Amniotic stem cell (primary cell): ENCODE measurements at places on chromosomes 4 and X.

GRCh38 chrX:155127465-155127864, 56.2 kb downstream of the BRCC3 start:
- no peak for DNase-seq

GRCh38 chrX:1719270-1719669, 104.4 kb downstream of the ASMT start:
- DNase-seq, result no peak

DNA sequence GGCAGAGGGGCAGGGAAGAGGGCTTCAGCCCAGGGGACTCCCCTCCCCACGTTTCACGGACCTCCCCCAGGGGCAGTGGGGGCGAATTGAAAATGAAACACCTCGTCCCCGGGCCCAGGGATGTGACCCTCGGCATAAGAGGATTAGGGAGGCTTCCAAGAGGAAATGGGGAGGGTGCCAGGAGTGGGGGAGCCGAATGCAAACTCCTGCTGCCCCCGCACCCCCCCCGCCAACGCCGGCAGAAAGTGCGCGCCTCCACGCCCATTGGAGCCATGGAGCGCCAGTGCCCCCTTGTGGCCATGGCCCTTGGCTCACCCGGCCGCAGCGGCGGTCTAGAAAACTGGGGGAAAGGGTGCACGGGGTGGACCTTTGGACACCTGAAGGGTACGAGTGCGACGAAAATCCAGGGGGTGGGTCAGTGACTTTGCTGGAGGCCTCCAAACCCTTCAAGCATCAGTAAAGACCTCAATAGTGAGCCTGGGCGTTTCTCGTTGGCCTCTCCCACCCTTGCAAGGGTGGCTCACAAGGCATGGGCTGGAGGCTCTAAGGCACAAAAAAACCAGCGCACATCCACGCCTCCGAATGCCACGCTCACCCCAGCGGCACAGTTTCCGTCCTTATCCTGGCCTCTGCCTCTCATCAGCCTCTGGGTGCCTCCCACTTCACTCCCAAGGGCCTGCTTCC, 120.8 kb upstream of the PJA1 start:
- no peak for DNase-seq

- no peak for DNase-seq
Observed at GRCh38 chr4:23166919-23167318, 474.2 kb downstream of the GBA3 start.

GRCh38 chrX:38651625-38652601, 90.6 kb downstream of the TSPAN7 start:
- DNase-seq, result no peak

GRCh38 chr4:151665022-151665784, 95.6 kb downstream of the GATB start:
- no peak for DNase-seq

DNA sequence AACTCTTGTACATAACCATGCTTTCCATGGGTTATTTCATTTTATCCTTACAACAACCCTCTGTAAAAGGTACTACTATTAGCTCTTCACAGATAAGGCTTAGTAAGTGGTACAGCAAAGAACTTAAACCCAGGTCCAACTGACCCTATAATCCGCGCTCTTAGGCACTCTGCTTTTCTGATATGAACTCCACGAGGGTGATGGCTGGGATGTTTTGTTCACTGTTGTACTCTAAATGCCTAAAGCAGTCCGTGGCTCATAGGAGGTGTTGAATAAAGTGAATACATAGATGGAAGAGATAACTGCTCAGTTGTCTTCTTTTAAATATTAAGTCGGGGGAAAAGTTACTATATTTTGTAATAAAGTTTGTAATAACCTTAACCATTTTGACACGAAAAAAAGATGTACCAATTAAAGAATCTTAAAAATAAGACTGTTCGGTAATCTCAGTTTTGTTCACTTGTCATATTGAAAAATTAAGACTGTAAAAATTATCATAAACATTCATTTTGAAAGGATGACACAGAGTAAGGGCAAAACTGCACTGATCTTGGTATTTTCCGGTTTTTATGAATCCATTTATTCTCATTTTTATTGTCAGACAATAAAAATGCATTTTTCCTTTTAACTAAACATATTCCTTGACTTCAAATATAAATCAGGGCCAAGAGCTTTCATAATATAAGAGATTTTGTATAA, 166.5 kb downstream of the FBXW7 start:
- DNase-seq, result no peak

GRCh38 chrX:6299724-6300123, 71.1 kb upstream of the NLGN4X start:
- no peak for DNase-seq

DNA sequence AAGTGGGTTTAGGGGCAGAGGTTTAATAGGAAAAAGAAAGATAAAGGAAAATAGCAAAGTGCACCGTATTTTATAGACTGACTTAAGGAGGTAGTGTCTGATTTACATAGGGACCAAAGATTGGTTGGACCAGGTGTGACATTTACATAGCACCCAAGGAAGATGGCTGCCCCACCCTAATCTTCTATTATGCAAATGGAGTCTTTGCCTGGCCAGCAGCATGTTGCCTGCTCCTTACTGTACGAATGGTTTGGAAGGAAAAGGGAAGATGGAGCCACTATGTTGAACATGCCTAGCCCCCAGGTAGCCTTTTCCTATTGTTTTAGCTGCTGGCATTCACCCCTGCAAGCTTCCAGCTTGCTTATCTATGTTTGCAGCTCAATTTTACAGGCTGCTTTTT, 146.2 kb upstream of the PDE5A start:
- no peak for DNase-seq

DNA sequence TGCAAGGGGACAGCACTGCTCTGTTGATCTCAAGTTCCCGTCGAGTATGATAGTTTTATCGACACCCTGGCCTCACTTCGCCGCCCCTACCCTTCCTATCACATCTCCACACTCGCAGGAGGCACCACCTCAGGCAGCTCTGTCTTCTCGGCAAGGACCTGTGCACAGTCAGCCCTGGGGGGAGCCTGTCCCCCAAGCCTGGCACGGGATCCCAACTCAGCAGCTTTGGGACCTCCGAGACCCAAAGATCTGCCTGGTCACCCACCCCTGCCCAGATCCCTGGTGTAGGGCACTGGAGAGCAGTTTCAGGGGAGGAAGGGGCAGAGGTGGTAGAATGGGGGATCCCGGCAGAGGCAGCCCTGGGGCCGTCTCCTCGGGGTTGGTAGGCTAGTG, 18.0 kb upstream of the UBA1 start:
- DNase-seq, result no peak

DNA sequence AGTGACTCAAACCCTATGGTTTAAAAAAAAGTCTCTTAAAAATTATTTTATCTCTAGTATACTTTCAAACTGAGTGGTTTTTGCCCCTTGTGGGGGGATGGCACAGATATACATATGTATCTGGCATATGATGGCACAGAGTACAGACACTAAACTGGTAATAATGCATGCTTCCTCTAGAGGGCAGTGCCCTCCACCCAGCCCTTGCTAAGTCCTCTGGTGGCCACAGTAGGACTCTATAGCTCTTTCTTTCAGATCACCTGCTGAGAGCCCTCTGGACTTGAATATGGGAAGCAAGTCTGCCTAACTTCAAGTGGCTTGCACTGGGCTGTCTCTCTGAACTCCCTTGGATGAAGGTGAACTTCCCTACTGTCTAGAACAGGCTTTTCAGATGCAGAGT, 66.3 kb downstream of the TSPAN7 start:
- DNase-seq, result no peak

DNA sequence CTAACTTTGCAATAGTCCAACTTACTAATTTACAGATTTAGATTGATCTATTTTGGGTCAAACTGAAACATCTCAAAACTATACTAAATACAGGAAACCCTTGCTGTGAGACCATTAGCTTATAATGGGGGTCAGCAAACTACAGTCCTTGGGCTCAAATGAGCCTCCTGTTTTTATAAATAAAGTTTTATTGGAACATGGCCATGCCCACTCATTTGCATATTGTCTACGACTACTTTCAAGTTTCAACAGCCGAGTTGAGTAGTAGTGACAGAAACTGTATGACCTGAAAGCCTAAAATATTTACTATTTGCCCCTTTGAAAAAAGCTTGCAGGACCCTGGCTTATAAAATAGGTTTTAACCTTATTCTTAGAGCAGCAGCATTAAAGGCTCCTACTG, 92.4 kb downstream of the C4orf51 start:
- DNase-seq, result no peak

DNA sequence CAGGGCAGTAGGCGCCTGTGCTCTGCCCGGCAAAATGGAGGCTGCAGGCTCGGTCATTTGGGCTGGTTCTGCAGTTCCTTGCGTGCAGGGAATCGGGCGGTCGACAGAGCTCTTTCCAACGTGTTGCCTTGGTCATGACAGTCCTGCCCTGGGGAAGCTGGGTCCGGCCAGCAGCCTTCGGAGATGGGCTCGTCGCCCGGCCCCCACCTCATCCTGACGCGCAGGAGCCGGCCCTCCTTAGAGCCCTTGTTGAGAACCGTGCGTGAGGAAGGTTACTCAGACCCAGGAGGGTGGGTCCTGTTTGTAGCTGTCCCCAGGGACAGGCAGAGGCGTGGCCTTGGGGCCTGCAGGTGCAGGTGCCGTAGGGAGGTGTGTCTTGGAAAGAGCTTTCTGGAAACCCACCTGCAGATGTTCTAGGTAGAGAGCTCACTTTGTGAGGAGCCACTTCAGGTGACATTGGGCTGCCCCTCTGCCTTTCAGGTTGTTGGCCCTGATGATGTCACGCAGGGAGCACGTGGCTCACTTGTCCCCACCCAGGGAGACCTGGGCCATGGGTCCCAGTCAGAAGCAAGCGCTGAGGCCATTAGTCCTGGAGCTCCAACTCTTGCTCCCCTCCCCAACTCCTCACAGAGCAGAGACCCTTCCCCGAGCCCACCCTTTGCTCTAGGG, 15.2 kb upstream of the HGFAC start:
- no peak for DNase-seq

GRCh38 chr4:71630803-71631202, 153.1 kb downstream of the GC start:
- DNase-seq, result no peak

DNA sequence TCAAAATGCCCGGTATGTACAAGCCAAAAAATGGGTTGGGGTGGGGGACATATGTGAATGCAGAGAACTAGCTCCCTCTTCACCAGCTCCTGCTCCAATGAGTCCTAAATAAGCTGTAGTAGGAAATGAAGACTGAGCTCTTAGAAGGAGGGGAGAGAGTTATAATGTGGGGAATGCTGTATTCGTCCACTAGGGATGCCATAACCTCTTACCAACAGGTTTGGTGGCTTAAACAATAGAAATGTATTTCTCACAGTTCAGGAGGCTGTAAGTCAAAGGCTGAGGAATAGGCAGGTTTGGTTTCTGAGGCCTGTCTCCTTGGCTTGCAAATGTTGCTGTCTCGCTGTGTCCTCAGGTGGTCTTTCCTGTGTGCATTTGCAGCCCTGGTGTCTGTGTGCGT, 4.4 kb upstream of the INPP4B start:
- DNase-seq, result no peak

DNA sequence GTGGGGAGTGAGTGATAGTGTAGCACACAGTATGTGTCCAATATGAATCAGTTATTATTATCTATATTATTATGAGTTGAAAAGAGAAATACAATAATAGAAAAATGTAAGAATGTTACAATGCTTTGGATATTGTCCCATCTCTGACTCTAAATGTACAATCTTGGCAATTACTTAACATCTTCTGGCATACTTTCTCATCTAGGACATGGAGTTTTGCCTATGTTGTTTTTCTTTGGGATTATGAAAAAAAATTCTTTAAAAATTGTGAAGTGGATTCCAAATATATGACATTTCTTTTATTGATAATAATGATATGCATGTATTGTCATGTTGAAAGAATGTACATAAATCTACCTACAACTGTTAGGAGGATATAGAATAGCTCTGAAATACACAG, 84.1 kb downstream of the TBCK start:
- DNase-seq, result no peak

- DNase-seq, result no peak
Observed at GRCh38 chr4:107709916-107710315, 10.1 kb downstream of the PAPSS1 start.

GRCh38 chrX:107465932-107466620, 16.6 kb downstream of the FRMPD3 start:
- DNase-seq, result no peak

- no peak for DNase-seq
Observed at GRCh38 chrX:153864561-153865320, 21.2 kb downstream of the L1CAM start.

DNA sequence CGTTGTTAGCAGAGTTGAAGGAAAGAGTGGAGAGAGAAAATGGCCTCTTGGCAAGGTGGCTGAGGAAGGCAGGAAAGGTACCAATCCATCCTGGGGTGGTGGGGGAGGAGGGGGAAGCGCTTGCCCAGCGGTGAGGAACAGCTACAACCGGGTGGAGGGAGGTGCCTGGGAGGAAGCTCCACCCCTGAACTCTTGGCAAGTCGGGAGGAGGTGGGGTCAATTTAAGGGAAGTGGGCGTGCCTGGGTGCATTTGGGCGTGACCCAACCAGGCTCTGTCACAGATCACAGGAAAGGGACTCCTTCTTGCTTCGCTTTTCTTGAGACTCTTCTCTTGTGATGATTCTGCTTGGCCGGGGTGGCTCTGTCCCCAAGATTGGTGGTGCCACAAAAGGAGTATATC, 41.7 kb downstream of the BCORL1 start:
- no peak for DNase-seq

GRCh38 chr4:114264877-114265291, 285.4 kb upstream of the ARSJ start:
- DNase-seq, result no peak

DNA sequence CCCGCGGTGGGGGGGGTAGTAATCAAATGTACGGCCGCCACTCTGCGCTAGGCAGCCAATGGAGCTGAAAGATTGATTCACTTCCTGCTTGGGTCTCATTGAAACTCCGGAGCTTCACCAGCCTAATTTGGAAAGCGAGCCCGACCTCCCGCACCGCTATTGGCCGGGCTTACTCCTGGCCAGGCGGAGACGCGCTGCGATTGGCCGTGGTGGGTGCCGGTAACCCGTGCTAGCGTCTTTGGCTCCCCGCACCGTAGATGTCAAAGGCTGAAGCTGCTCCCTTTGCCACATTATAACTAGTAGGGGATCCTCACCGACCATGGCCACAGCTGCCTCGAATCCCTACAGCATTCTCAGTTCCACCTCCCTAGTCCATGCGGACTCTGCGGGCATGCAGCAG, at the start of gene POU3F4:
Gene POU3F4, plus strand, starts transcription at position 285 of the 400 bp plus-strand sequence. Its CDS starts 35 bp downstream, at position 320.
- DNase-seq, result no peak

DNA sequence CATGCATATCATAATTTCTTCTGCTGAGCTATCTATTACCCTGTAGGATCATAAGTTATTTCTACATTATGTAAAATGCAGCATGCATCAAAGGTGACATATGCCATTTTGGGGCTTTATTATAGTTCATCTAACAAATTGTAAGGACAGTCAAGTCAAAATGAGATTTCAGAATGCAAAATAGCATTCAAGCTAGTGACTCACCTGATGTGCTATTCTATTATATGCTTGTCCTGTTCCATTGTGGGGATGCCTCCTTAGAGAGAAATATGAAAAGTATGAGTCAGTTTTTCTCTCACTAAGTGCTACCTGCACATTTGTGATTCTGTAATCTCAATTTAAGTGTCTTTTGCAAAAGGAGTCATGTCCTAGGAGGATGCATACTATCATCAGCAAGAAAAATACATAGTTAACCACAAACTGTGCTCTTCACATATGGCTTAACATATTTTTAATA, 647.0 kb upstream of the PCDH10 start:
- no peak for DNase-seq

GRCh38 chrX:142036116-142036515, 132.4 kb downstream of the MAGEC1 start:
- DNase-seq, result no peak
